A549 treated with ZK216348 at 1 μM for 4 hours (cell line): ENCODE measurements at places on chromosomes 7 and 10. TPM values are rescaled to one million over a fixed set of nuclear protein-coding genes. Genes with fewer than 3 reads are reported as not detected.

The TECPR1 gene
- 3.5 to 12.3 TPM (median 7.6 TPM) in 5 replicates for total RNA-seq

The SLC12A9 gene
- total RNA-seq, result 8.7 to 17.2 TPM (median 14.1 TPM) in 5 replicates

The EPC1 gene
- 15.1 to 21.7 TPM (median 16.9 TPM) in 5 replicates for total RNA-seq

The C7orf33 gene
- not detected in 5 replicates for total RNA-seq

The TMEM270 gene
- 0.23 to 0.40 TPM in 2 of 5 replicates, not detected in the others for total RNA-seq

The RAMP3 gene
- not detected in 5 replicates for total RNA-seq

The FLNC gene
- 2.6 to 7.3 TPM (median 4.4 TPM) in 5 replicates for total RNA-seq

The DPYSL4 gene
- 12.5 to 21.5 TPM (median 19.3 TPM) in 5 replicates for total RNA-seq

The CLIP2 gene
- total RNA-seq, result 12.7 to 21.5 TPM (median 17.1 TPM) in 5 replicates
